KG1 (cell line): ENCODE measurements at places on chromosomes 3 and 15.

- no peak for DNase-seq
Observed at GRCh38 chr15:44595656-44596510, 58.9 kb downstream of the EIF3J start.

GRCh38 chr3:127417709-127418559 is 130.1 kb upstream of the PRR20G start:
- no peak for DNase-seq

DNA sequence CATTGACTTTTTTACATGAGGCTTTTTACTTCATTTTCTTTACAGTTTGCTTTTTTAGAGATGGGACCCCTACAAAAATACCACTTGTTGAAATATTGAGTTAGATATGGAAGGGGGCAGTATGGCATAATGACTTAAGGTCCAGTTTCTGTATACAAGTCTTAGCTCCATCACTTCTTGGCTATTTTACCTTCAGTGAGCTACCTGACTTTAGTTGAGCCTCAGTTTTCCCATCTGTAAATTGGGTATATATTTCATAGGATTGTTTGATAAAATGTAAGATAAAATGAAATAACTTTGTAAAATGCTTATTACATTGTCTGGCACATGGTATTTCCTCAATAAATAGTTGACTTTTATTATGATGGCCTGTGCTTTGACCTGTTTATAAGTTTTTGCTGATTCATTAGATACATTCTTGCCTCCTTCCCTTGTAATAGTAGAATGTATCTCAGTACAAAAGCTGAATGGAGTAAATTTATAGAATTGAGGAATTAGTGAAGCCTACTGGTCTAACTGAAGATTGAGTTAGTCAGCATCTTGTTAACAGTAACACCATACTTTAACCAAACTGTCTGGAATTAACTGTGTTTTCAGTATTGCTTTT is 27.6 kb downstream of the TBC1D23 start:
- no peak for DNase-seq

- DNase-seq: no peak
Observed at GRCh38 chr3:60445446-60445845, 805.8 kb downstream of the FHIT start.

DNA sequence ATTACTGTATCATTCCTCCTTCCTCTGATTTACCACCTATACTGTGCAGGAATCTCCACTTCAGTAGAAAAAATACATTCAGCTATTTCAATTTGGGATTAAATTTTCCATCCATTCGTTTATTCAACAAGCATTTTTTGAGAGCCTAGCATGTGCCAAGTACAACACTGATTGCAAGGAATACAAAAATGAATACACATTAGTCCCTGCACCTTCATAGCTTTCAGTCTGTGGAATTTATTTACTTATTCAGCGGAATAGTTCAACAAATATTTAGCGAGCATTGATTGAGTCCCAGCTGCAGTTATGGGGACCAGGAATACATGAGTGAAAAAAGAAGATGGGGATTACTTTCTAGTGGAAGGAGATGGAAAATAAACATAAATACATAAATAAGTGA is 606.8 kb upstream of the TBL1XR1 start:
- DNase-seq: no peak
